ENCODE measurements at places on chromosomes 3 and 15. TPM values are rescaled to one million over a fixed set of nuclear protein-coding genes. Genes with fewer than 3 reads are reported as not detected.

GRCh38 chr3:71414189-71414927, 169.2 kb downstream of the FOXP1 start:
- H3K36me3 ChIP-seq, result no peaks in the 10 kb centered on the region
- H3K27ac ChIP-seq, result no peak overlapping the region
- H3K4me1 ChIP-seq, result peaks cover 83% of the 10 kb centered on the region
- no peaks in the 10 kb centered on the region for H3K27me3 ChIP-seq

CRYGS gene
- total RNA-seq, result 3.0 TPM

- peaks cover 27% of the 10 kb centered on the region for H3K36me3 ChIP-seq
- H3K27ac ChIP-seq, result no peak overlapping the region
- H3K4me3 ChIP-seq, result no peak overlapping the region
- no peaks in the 10 kb centered on the region for H3K4me1 ChIP-seq
- no peak for DNase-seq
- no peaks in the 10 kb centered on the region for H3K27me3 ChIP-seq
Measured at GRCh38 chr3:14472471-14473351, 67.4 kb downstream of the GRIP2 start.

ARNT2 gene
- total RNA-seq, result 0.11 TPM

GRCh38 chr3:169661361-169662131, 2.0 kb downstream of the MECOM start:
- no peak for DNase-seq
- H3K27me3 ChIP-seq, result peaks cover 74% of the 10 kb centered on the region
- H3K36me3 ChIP-seq, result no peaks in the 10 kb centered on the region
- H3K27ac ChIP-seq, result no peak overlapping the region

EFCC1 gene
- total RNA-seq, result 0.11 TPM

DNA sequence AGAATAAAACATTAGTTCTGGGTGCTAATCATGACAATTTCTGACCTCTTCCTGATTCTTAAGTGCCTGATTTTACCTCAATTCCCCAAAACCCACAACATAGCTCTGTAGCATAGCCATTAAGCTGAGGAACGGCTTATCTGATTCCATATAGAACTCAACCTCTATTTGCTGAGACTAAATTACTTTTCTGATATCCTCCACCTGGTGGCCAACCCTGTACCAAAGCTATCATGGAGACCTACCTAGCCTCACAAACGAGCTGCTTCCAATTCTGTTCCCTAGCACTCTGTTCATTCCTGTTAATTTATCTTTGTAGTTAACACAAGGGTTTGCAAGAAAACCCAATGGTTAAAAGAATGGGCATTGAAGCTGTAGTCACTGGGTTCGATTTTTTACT, 245.2 kb downstream of the PLOD2 start:
- H3K36me3 ChIP-seq, result no peaks in the 10 kb centered on the region
- DNase-seq, result no peak
- no peaks in the 10 kb centered on the region for H3K4me1 ChIP-seq

DNA sequence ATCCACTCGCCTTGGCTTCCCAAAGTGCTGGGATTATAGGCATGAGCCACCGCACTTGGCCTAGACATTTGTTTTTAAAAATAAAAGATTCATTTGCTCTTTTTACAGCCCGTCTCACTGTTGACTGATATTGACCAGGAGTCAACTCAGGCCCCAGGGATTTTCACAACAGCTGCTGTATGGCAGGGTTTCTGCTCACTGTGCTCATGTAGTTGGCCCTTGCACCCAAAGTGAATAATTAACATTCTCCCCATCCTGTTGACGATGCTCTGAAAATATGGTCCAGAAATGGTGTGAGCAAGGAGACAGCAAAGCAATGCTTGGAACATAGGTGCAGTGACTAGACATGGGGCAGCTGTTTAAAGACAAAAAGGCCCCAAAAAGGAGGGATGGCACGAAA, 2.9 kb upstream of the CCR5 start:
- peaks cover 40% of the 10 kb centered on the region for H3K4me1 ChIP-seq
- no peak for DNase-seq
- no peak overlapping the region for H3K4me3 ChIP-seq
- H3K27me3 ChIP-seq, result no peaks in the 10 kb centered on the region
- no peaks in the 10 kb centered on the region for H3K36me3 ChIP-seq

DNA sequence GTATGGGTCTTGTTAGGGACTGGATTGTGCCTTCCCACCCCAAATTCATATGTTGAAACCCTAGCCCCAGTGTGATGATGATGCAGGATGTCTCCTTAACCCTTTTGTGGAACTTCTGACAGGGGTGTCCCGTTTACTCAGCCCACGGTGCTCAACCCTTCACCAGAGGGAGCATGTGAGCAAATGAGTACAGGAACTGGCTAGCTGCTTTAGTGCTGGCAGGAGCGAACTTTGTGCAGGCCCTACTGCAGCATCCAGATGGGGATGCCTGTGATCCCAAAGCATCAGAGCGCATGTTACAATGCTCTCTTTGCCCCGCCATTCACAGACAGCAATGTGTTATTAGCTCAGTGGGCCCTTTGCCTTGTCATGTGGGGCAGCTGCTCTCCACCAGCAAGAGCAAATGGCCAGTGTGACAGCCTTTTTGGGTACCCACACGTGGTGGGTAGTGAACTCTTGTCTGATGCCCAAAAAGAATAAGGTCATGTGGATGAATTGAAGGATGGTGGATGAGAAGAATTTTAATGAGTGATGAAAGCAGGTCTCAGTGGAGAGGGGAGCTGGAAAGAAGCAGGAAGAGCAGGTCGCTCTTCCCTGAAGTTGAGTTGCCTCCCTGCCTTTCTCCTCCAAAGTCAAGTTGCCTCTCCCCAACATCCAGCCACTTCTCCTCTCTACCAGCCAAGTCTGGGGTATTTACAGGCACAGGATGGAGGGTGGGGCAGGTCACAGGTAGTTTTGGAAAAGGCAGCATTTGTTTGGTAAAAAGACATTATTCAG, 63.3 kb upstream of the STRIT1 start:
- H3K36me3 ChIP-seq, result no peaks in the 10 kb centered on the region
- H3K4me3 ChIP-seq, result no peak overlapping the region
- no peak overlapping the region for H3K27ac ChIP-seq
- no peaks in the 10 kb centered on the region for H3K4me1 ChIP-seq
- H3K27me3 ChIP-seq, result no peaks in the 10 kb centered on the region

- H3K36me3 ChIP-seq, result peaks cover 42% of the 10 kb centered on the region
- no peak overlapping the region for H3K27ac ChIP-seq
- DNase-seq, result no peak
- no peak overlapping the region for H3K4me3 ChIP-seq
- no peaks in the 10 kb centered on the region for H3K27me3 ChIP-seq
Measured at GRCh38 chr3:50645378-50645777, 28.4 kb downstream of the MAPKAPK3 start.

- H3K4me1 ChIP-seq, result no peaks in the 10 kb centered on the region
- no peak for DNase-seq
Measured at GRCh38 chr15:64947211-64947610, 35.5 kb downstream of the ANKDD1A start.

GOLGA6C gene
- total RNA-seq, result not detected

GRCh38 chr3:27521179-27521871, 37.1 kb upstream of the SLC4A7 start:
- H3K4me1 ChIP-seq, result no peaks in the 10 kb centered on the region
- H3K27me3 ChIP-seq, result no peaks in the 10 kb centered on the region
- DNase-seq, result no peak
- no peak overlapping the region for H3K27ac ChIP-seq
- H3K36me3 ChIP-seq, result no peaks in the 10 kb centered on the region

GRCh38 chr15:99668533-99669182, 64.6 kb downstream of the LYSMD4 start:
- no peaks in the 10 kb centered on the region for H3K4me1 ChIP-seq
- H3K27ac ChIP-seq, result no peak overlapping the region
- no peaks in the 10 kb centered on the region for H3K36me3 ChIP-seq
- DNase-seq, result no peak
- no peak overlapping the region for H3K4me3 ChIP-seq

DNA sequence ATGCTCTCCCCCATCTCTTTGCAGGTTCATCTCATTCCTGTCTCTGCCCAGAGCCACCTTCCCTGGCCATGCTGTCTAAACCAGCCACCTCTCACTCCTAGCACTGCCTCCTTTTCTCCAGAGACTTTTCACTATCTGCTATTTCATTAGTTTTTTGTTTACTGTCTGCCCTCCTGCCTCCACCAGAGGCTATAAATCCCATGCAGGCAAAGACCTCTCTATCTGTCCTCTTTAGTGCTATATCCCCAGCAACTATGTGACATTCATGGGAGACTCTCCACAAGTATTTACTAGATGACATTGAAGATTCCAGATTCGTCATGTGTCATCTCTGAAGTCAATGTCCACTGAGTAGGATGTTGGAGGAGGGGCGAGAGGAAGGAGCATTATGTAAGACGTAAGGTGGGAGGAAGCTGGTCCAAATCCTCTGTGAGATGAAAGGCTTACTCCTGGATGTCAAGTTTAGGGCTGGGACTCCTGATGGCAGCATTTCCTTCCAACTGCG, 3.4 kb upstream of the FAM43A start:
- H3K27me3 ChIP-seq, result no peaks in the 10 kb centered on the region
- H3K27ac ChIP-seq, result no peak overlapping the region
- no peaks in the 10 kb centered on the region for H3K36me3 ChIP-seq

DNA sequence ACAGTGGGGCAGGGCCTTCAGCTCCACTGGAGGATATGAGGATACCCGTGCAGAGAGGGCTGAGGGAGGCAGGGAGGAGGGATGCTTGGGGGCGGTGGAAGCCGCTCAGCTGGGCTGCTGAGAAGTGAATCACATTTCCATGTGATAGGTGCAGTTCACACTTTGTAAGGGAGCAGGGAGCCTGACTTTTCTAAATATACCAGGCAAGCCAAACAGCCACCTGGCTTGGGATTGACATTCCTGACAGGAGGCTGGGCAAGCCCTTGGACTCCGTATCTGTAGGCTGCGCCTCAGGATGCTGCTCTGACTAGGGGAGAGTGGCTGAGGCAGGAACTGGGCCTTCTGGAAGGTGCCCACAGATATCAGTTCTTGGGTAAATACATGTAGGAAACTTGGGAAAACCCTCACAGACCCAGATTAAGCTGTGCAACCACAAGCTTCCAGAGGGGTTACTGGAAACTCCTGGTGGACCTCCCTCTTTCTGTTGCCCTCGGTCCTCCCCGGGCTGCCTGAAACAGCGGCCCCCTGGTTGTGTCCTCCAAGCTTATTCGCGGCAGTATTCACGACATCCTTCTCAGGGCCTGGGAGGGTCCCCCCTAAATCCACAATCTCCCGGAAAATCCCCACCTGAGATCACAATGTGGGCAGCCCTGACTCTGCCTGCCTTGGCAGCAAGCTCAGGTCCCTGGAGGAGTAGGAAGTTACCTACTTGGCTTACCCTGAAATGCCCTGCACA, 33.0 kb upstream of the ADCY5 start:
- no peak overlapping the region for H3K27ac ChIP-seq
- H3K27me3 ChIP-seq, result peaks cover 6% of the 10 kb centered on the region
- DNase-seq, result no peak
- H3K4me3 ChIP-seq, result no peak overlapping the region
- no peaks in the 10 kb centered on the region for H3K4me1 ChIP-seq

GRCh38 chr3:111610612-111611054, 15.5 kb upstream of the ZBED2 start:
- peaks cover 48% of the 10 kb centered on the region for H3K4me1 ChIP-seq
- peak overlapping the region; percentile 47 for H3K4me3 ChIP-seq
- no peak for DNase-seq
- peaks cover 9% of the 10 kb centered on the region for H3K36me3 ChIP-seq

- no peaks in the 10 kb centered on the region for H3K4me1 ChIP-seq
- H3K36me3 ChIP-seq, result no peaks in the 10 kb centered on the region
- H3K4me3 ChIP-seq, result no peak overlapping the region
Measured at GRCh38 chr15:85350395-85350794, 30.0 kb upstream of the AKAP13 start.

NR2C2 gene
- 46.7 TPM for total RNA-seq

DNA sequence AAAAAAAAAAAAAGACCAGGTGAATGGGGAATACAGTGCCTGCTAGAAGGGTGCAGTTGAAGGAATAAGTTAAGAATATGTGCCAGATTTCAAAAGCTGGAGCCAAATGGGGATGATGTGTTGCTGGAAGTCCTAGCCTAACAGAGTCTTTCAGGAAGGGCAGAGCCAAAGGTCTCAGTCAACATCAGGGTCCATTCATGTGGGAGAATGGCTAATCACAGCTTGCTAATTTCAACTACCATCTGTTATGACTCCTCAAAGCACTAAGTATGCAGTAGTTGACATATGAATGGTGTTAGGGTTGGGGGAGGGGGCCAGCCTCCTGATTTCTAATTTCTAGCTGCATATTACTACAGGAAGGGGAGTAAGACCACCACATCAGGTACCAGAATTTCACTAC, 4.4 kb downstream of the ZBTB38 start:
- H3K36me3 ChIP-seq, result no peaks in the 10 kb centered on the region
- no peak for DNase-seq
- H3K27me3 ChIP-seq, result no peaks in the 10 kb centered on the region
- no peak overlapping the region for H3K4me3 ChIP-seq

ARHGAP31 gene
- 24.2 TPM for total RNA-seq

NR2E3 gene
- total RNA-seq, result not detected

BFSP2 gene
- total RNA-seq, result not detected

GRCh38 chr3:5428607-5429516, 241.4 kb downstream of the EDEM1 start:
- H3K4me3 ChIP-seq, result no peak overlapping the region
- H3K36me3 ChIP-seq, result no peaks in the 10 kb centered on the region
- H3K27me3 ChIP-seq, result no peaks in the 10 kb centered on the region
- no peak for DNase-seq

DNA sequence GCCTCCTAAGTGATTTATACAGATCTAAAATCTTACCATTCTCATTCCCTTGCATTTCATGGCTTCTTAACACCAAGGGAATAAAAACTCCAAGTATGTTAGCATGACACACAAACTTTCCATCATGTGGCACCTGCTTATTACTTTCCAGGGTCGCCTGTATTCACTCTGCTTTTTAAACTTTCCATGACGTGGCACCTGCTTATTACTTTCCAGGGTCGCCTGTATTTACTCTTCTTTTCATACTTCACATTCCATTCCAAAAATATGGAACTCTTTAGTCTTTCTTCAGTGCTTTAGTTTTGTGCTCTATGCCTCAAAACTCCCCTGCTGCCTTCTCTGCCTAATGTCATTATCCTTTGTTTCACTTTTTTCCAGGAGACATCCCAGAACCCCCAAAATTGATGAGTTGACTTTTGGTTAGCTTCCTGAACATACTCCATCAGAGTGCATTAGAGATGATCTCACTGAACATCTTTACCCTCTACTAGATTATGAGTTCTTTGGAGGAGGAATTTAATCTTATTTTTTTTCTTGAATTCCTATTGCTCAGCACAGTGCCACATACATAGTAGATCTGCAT, 47.0 kb downstream of the CALML4 start:
- no peak overlapping the region for H3K4me3 ChIP-seq
- no peaks in the 10 kb centered on the region for H3K27me3 ChIP-seq
- no peak overlapping the region for H3K27ac ChIP-seq
- no peak for DNase-seq
- peaks cover 15% of the 10 kb centered on the region for H3K36me3 ChIP-seq

DNA sequence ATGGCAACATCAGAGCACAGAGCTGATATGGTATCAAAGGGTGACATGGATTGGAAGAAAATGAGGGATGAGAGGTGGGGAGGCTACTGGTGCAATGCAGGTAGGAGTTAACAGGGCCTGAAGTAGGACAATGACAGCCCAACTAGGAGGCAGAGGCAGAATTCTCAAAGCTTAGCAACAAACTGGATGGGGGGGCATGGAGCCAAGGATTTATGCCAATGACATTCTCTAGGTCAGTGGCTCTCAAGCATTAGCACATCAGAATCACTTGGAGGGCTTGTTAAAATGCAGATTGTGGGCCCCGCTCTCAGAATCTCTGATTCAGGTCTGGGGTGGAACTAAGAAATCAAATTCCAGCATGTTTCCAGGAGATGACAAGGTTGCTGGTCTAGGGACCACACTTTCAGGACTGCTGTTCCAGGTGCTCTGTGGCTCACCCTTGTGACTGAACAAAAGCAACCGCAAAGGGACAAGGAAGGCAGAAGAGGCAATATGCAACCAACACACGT, 98.0 kb upstream of the TNIK start:
- no peaks in the 10 kb centered on the region for H3K4me1 ChIP-seq
- no peaks in the 10 kb centered on the region for H3K36me3 ChIP-seq
- no peaks in the 10 kb centered on the region for H3K27me3 ChIP-seq
- H3K4me3 ChIP-seq, result no peak overlapping the region
- DNase-seq, result no peak
